ENCODE measurements at places on chromosomes 11 and 22.
A peak's percentile ranks its signal among the peaks of the same experiment; 100 is the strongest.

DNA sequence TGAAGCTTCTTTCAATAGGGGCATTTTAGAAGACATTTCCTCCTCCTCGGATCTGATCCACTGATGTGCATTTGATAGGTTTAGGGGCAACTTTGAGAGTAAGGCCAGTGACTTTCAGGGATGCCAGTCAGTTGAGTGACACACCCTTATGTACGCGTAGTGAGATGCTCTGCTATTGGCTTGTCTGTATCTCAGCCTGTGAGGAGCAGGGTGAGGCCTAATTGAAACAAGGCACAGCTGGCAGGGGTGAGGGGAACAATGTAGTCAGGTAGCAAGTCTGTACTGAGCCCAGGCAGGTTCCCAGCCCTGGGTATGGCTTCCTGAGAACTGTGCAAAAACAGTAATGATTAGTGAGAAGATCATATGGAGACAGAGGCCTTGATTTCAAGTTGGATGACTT lies 61.5 kb downstream of the STIM1 start:
- DNase-seq = no peak

- peak; percentile 35 for DNase-seq
These were observed 97.2 kb downstream of the MICAL2 start for GRCh38 chr11:12207384-12208150.

DNA sequence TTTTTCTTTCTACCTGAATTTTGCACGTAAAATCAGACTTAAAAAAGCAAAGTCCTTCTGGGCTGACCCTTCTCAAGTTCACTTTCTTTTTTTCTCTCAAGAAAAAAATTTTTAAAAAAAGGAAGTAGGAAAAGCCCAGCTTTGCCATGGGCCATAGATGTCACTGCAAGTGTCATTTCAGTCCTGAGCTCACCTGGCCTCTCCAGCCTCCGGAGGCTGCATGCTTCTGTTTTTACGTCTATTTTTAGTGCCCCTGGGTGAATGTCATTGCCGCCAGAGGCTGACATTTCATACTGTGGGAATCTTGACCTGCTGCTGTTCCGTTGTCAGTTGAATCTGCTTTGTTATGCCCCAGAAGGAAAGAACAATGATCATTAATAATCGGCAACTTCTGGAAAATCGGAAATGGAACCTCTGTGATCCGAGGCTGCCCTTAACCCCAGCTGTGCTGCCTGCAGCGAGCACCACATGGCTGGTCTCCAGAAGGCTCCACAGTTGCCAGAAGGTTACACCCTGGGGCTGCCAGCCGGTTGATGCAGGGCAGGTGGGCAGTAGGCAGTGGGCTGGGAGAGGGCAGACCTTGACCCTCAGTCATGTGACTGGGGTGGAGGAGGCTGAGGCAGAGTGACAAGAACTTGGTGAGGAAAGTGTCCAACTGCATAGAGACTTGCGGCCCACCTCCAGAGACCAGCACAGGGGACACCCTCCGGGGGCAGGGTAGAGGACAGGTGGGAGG lies 16.7 kb upstream of the MYEOV start:
- DNase-seq = no peak

GRCh38 chr11:1411301-1411700 lies 21.6 kb downstream of the BRSK2 start:
- DNase-seq = no peak

DNA sequence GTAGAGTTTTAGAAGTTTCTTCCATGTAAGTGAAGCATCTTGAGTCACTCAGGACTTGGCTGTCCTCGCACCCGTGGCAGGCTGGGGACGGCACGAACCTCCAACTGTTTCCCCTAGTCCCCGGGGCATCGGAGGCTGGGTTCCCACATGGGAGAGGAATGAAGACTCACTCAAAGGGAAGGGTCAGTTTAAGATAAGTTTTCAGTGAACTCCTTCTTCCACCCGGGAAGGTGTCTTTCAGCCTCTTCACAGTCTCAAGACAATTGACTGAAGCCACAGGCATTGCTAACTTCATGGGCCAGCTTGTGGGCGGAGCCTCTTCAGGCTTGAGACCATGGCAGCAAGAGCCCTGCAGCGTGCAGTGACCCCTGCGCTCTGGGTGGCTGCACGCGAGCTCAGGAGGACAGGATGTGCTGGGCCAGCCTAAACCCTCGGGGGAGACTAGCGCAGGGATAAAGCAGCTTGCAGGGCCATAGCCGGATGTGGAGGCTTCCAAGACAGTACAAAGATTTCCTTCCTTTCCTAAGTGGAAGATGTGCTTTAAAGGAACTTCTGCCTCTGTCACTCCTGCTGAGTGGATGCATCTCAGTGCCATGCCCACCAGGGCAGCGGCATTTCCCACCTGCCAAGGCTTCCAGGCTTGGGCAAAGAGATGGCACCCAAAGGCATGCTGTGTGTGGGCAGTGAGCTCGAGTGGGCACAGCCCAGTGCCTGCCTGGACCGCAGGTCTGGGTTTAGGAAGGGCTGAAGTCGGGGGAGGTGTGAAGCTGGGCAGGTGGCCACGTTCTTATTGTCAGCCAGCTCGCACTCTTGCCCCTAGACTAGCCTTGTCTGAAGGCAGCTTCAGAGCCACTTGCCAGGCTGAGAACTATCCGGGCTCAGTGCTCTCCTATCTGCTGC lies 32.9 kb downstream of the PPIL2 start:
- no peak for DNase-seq

DNA sequence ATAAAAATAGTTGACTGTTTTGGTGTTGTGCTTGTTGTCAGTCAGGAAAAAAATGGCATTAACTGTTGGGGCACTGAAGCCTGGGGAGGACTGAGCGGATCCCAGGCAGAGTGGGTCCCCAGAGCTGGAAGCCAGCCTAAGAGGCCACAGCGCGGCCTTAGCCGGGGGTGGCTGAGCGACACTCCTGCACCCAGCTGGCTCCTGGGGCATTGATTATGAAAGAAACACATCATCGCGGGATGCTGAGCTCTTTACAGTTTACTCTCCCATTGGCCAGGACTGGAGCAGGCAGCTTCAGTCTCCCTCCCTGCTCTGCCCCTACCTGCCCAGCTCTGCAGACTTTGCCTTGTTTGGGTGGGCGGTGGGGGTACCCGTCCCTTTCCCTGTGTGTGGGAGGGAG lies 121.5 kb downstream of the ST3GAL4 start:
- DNase-seq = no peak

GRCh38 chr22:44385296-44385610 lies 72.5 kb upstream of the SHISAL1 start:
- DNase-seq = no peak

- DNase-seq = peak; percentile 75
These were observed 8.3 kb downstream of the LGR4 start for GRCh38 chr11:27464289-27464696.

GRCh38 chr11:108538022-108538424 lies 39.8 kb upstream of the POGLUT3 start:
- DNase-seq = no peak

GRCh38 chr11:84824624-84825023 lies 802.5 kb downstream of the DLG2 start:
- no peak for DNase-seq

DNA sequence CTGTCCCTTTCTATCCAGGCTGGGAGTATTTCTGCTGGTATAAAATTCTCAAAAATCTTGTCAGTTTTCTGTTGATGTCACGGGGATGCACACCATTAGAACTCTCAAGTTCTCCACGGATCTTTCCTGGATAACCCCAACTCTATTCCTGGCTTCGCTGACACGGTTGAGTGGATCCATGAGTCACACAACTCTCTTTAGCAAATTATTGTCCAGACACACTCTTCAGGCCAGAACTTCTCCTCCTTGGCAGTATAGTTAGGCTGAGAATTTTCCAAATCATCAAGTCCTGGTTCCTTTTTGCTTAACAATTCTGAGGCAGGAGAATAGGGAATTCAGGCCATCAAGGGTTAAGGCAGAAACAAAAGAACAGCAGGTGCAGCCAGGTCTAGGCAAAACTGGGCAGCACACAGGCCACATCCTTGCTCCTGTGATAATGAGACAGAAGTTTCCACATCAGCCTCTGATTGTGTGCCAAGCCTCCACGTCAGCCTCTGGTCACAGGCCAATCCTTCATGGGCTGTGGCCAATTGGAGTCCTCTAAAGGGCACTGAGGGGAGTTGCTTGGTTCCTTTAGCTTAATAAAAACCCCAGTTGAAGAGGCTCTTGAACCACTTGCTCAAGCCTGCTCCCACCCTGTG lies 5.7 kb upstream of the ACAT1 start:
- DNase-seq = peak; percentile 86

DNA sequence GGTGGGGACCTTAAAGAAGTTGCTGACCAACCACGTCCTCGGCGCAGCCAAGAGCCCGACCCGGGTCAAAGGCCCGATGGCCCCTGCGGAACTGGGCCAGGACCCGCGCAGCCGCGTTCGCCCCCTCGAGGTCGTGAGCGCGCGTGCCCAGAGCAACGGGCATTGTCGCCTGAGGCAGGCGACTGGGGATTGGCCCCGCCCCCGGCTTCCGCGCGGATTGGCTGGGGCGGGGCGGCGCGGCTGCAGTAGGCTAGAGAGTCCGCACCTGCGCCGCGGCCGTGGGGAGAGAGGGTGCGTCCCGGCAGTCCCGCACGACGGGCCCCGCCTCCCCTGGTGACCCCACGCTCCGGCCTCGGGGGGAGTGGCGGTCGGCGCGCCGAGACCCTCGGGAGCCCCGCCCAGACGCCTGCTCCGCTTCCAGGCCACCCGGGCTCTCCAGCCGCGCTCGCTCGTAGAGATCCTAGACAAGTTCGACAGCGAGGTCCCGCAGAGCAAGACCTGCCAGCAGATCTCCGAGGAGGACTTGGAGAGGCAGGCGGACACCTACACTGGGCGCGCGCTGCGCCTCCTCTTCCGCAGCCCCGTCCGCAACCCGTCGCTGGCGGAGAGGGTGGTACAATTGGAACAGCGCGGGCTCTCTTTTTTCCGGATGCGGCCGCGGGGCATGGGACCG lies 8.3 kb upstream of the PPIL2 start:
- DNase-seq = no peak

GRCh38 chr11:72958791-72959190 lies 144.6 kb downstream of the ATG16L2 start:
- DNase-seq = no peak

GRCh38 chr11:114796954-114797721 lies 118.8 kb downstream of the NXPE2 start:
- no peak for DNase-seq

- DNase-seq = no peak
These were observed 381.7 kb downstream of the TENM4 start for GRCh38 chr11:79059141-79059540.

DNA sequence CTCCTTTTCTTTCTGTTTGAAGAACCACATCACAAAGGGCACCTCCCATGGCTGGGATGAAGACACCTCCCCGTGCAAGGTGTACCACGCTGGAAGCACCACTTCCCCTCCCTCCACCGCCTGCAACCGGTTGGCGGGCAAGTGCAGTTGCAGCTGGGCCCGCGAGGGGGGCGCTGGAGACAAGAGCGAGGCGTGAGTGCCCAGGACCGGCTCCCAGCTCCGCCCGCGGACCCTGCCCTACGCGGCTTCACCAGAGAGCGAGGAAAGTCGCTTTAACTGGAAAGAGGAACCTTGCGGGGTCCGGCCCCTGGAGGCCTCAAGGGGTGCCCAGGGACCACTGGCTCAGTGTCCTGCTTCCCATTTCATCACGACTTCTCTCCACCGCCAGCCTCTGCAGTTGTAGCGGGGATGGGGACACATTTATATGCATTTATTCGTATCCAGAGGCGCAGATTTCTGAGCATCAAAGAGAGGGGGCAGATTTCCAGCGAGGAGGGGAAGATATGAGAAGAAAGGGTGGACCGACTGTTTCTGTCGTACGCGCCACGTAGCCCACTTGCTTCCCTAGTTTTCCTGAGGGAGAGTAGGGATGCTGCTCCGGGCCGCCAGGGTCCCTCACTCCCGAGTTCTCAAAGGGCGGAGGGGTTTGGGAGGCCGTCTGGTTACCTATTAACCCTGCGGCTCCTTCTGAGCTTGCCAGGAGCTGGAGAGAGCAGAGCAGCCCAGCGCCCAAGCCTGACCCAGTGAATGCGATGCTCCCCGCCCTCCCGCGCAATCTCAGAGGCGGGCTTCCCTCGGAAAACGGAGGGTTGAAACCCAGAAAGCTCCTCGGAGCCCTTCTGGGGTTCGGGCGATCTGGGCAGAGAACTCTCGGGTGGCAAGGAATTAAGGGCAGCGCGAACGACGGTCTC lies 3.5 kb downstream of the ESAM start:
- DNase-seq = no peak

DNA sequence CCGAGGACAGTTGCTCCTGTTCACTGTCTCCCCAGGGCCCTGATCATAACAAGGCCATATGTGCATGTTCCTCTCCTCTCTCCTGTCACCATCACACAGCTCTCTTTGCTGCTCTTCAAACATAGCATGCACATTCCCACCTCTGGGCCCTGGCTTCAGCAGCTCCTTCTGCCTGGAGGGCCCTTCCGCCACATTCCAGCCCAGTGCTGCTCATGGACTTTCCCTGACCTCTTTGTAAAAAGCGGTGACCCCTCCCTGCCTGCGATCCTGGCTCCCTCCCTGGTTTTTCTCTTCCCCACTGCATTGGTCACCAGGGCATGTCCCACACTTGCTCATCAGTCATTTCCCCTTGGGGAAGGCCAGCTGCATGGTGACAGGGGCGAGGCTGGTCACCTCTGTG lies 98.2 kb downstream of the MYO18B start:
- no peak for DNase-seq

DNA sequence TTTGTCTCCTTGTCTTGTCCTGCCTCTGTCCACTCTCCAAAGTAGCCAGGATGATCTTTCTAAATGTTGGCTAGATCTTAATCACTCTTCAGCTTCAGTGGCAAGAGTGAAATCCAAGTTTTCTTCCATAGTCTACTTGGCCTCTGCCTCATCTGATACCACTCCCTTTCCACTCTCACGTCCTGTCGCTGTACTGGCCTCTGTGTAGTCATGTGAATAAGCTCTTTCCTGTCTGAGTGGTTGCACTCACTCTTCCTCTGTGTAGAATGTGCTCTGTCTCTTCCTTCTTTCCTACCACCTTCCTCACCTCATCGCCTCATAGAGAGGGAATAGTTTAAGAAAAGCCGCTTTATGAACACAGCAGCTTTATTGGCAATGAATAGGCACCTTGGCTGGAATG lies 86.5 kb downstream of the WNT11 start:
- no peak for DNase-seq

DNA sequence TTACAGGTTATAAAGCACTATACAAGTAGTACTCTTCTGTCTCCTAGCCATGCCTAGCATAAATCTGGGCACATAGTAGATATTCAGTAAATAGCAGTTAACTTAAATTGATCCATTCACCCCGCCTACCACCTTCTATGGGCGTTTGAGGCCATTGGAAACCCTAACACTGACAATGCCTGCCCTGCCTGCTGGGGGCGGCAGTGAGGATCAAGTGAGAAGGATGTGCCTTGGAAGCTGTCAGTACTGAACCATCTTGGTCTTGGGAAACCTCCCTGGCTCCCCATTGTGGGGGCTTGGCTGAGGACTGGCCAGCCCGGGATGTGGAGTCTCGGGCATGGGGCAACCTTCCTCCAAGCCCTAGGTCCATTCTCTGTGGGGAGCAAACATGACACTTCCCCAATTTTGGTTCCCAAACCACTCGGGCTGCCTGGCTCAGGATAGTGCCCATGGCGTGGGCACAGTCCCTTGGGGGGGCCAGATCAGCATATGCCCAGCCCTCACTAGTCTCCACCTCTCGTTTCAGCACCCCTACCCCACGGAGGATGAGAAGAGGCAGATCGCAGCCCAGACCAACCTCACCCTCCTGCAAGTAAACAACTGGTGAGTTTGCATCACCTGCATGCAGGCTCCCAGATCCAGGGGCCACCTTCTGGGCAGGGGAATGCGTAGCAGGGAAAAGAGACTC lies 67.4 kb downstream of the FEZ1 start:
- DNase-seq = no peak

GRCh38 chr11:63445720-63446119 lies 45.2 kb downstream of the PLAAT5 start:
- no peak for DNase-seq

GRCh38 chr11:107043242-107044006 lies 25.1 kb upstream of the GUCY1A2 start:
- peak; percentile 93 for DNase-seq
